ENCODE measurements at places on chromosomes 5 and 9.

GRCh38 chr9:69497816-69498215, 172.8 kb downstream of the ENTREP1 start:
- no peak for DNase-seq

DNA sequence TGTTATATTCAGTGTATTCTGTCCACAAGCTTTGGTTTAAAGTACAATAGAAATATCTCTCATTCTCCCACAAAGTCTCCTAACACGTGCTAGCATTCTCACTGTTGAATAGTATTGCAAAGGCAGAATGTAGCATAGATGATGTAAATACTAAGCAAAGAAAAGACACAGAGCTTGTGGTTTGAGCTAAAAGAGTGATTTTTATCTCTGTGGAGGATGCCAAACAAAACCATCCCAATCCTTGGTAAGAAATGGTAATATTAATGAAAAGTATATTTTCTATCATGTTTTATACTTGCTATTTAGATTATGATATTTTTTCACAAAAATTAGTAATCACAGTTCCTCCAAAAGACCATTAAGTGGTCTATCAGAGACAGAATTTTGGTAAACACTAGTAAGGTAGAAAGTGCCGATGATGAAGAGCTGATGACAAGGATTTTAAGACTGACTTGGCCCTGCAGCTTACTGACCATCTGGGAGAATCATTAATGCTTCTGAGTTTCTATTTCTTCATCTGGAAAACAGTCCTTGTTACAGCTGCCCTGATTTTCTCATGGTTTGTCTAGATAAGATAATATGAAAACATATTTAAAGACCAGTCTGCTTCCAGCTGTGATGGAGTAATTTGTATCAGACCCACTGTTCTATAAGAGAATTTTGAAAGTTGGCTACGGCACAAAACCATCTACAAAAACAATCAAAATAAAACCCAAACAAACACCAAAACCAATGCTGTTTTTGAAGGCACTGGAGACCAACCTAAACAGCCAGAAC, 510.2 kb downstream of the SPATA31D1 start:
- no peak for DNase-seq

DNA sequence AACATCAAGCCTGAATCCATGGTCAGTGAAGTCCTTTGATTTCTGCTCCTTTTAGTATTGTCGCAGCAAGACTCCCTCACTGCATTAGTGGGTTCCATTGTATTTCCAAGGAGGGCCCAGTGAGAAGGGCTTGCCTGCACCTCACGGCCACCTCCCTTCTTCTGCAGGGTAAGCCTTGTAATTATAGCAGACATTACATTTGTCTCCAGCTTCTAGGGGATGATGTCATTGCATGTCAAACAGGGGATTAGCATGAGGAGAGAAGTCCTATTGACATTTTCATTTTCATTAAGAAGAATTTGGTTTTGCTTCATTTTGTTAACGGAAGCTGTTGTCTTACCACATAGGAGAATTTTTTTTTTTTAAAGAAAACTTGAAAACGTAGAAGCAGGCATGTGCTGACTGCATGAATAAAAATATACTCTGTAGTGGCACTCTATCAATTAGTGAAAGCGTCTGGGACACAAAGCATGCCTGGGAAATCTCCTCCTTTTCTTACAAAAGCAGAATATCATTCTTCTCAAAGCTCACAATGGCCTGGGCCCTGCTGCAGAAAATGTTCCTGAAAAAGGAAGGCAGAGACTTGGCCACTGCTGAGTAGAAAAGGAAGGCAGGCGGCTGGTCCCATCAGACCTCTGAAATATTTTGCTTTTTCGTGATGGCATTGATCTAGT, 27.1 kb downstream of the MAP1B start:
- DNase-seq, result no peak

- no peak for DNase-seq
Measured at GRCh38 chr5:72644296-72644695, 137.1 kb upstream of the ZNF366 start.

DNA sequence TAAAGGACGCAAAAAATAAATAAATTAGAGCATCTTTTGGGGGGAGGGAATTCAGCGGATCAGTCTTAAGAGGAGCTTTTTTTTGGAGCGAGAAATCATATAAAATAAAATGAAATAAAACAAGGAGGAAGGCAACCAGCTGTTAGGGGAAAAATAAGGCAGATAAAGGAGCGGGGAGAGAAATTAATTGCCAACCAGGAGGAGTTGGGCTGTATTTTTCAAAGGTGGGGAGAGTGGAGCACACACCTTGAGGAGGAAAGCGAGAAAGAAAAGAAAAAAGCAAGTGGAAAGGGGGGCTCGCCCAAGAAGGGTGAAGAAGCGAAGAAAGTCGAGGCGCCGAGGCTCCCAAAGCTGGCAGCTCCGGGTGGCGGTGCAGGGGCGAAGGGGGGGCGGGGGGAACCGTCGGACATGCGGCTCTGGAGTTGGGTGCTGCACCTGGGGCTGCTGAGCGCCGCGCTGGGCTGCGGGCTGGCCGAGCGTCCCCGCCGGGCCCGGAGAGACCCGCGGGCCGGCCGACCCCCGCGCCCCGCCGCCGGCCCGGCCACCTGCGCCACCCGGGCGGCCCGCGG, at the start of gene PAPPA:
TSS of gene PAPPA (plus strand) at position 27 of the 569 bp plus-strand sequence. CDS start at position 409, 382 bp downstream.
- DNase-seq, result no peak

DNA sequence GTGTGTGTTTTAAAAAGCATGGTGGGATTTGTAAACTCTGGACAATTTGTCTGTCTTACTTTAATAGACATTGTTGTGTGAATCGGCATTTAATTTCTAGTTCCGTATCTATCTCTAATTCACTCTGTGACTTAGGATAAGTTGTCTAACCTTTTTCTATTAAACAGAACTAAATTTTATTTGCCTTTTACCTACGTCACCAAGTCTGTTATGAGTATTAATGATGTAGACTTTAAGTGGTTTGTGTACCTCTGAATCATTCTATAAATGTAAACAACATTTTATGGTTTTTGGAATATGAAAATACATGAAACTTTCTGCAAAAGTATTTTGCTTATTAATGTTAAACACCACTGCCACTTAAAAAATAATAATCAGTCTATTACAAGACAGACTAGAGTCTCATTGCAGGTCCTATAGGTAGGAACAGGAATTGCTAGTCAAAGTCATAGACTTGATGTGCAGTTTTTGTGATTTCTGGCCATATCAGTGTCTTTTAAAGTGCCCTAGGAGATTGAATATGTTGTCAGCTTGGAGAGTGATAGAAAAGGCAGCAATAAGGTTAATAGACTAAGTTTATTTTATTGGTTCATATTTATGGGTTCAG, 5.6 kb downstream of the RBM27 start:
- DNase-seq, result no peak

- DNase-seq, result no peak
Measured at GRCh38 chr5:1930880-1931603, 48.3 kb upstream of the IRX4 start.

DNA sequence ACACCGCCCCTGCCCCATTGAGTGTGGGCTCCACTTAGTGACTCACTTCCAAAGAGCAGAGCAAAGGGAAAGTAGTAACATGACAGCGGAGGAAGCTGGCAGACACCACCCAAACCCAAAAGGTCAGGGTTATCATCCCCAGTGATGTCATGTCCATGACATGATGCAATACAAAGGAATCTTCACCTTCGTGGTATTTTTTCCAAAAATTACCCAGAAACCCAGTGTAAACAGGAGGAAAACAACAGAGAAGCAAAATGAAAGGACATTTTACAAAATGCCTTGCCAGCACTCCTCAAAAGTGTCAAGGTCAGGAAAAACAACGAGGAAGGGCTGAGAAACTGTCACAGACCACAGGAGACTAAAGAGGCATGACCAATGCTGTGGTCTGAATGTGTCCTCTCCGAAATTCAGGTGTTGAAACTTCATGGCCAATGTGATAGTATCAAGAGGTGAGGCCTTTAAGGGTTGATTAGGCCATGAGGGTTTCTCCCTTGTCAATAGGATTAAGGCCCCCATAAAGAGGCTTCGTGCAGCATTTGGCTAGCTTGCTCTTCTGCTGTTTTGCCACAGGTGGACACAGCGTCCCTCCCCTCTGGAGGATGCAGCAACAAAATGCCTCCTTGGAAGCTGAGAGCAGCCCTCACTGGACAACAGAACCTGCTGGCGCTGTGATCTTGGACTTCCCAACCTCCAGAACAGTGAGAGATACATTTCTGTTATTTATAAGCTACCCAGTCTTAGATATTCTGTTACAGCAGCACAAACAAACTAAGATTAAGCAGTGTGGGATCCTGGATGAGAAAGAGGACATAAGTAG, 30.5 kb upstream of the MED10 start:
- no peak for DNase-seq

- no peak for DNase-seq
Measured at GRCh38 chr5:143054480-143054941, 284.3 kb downstream of the ARHGAP26 start.

DNA sequence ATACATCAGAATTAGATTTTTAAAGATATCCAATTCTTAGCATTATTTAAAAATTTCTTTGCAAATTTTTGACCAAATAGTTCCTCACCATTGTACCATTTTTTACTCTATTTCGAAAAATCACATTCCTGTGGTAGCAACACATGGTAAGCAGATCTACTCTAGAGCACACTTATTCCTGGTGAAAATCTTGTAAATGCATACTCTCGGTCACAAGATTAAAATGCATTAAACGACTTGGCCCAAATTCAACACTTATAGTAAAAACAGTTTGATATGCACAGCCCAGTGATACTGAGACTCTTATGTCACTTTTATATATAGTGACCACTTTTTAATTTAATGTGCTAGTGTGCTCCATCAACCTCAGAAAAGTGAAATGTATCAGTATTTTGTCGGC, 208.8 kb upstream of the TARS1 start:
- DNase-seq, result no peak

- DNase-seq, result no peak
Measured at GRCh38 chr5:125409234-125409860, 662.9 kb upstream of the ZNF608 start.

- DNase-seq, result no peak
Measured at GRCh38 chr9:82891321-82891720, 171.6 kb downstream of the RASEF start.

- DNase-seq, result no peak
Measured at GRCh38 chr9:74691058-74691457, 193.9 kb downstream of the RORB start.

DNA sequence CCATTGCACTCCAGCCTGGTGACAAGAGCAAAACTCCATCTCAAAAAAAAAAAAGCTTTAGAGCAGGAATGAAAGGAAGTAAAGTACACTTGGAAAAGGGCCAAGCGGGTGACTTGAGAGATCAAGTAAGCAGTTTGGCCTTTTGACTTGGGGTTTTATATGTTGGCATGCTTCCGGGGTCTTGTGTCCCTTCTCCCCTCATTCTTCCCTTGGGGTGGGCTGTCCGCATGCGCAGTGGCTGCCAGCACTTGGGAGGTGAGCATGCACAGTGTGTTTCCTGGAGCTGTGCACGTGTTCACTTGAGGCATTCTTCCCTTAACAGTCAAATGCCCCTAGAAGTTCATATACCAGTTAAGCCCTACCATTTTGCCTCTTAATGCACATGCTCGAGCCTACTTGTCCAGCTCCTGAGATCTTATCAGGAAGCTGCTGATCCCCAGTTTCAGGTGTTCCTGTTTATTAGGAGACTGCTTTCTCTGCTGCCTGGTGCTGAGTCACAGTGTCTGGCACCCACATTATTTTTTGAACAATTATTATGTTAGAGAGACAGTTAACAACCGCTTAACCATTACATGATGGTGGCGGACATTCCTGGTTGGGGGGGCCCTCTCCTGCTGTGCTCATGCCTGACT, 32.6 kb upstream of the PRRC2B start:
- no peak for DNase-seq

- no peak for DNase-seq
Measured at GRCh38 chr9:115649991-115650472, 503.6 kb upstream of the PAPPA start.
